ENCODE measurements at places on chromosomes 5 and 9.

- DNase-seq: no peak
Measured at GRCh38 chr5:107154593-107154992, 516.1 kb downstream of the EFNA5 start.

GRCh38 chr5:1912951-1913565, 30.3 kb upstream of the IRX4 start:
- no peak for DNase-seq

DNA sequence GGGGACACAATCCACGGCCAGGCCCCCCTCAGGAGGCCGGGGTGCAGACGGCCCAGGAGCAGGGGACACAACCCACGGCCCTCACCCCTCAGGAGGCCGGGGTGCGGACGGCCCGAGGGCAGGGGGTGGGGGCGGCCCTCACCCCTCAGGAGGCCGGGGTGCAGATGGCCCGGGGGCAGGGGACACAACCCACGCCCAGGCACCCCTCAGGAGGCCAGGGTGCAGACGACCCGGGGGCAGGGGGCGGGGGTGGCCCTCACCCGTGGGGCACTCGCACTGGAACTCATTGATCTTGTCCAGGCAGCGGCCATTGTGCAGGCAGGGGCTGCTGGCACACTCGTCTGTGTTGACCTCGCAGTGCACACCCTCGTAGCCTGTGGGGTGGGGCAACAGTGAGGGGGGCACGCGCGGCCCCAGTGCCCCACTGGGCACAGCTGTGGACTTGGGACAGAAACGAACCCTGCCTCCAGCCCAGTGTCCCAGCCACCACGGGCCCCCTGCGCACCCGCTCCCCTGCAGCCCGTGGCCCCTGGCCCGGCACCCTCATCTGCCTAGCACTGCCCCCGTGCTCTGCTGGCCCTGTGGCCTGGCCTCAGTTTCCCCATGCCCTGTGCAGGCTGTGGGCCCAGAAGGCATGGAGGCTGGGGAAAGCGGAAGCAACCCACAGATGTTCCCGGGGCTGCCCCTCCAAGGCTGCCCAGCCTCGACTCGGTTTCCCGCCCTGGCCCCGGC, 28.7 kb downstream of the NOTCH1 start:
- no peak for DNase-seq

- no peak for DNase-seq
Measured at GRCh38 chr5:137636099-137636498, 99.8 kb downstream of the KLHL3 start.

DNA sequence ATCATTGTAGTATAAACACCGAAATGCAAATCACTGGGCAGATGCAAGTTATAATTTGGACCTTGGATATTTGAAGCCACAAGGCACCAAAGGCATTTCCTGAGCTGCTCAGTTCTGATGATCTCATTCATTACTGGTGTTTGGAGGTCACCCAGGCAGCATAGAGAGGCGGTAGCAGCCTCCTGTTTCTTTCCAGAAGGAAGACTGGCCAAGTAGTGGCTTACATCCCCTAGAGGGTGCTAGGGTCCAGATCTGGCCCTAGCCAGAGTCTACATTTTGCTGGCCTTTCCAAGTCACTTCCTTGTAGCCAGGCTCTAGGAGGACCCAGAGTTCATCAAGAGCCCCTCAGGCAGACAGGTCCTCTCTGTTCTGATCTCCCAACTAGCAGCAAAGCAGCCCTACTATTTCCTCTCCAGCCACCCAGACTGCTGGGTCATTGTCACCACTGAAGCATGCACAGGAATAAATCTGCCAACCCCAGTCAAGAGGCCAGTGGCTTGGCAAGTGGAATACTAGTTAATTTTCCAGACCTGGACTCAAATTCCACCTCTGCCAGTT, 33.4 kb upstream of the TTC1 start:
- DNase-seq: no peak

DNA sequence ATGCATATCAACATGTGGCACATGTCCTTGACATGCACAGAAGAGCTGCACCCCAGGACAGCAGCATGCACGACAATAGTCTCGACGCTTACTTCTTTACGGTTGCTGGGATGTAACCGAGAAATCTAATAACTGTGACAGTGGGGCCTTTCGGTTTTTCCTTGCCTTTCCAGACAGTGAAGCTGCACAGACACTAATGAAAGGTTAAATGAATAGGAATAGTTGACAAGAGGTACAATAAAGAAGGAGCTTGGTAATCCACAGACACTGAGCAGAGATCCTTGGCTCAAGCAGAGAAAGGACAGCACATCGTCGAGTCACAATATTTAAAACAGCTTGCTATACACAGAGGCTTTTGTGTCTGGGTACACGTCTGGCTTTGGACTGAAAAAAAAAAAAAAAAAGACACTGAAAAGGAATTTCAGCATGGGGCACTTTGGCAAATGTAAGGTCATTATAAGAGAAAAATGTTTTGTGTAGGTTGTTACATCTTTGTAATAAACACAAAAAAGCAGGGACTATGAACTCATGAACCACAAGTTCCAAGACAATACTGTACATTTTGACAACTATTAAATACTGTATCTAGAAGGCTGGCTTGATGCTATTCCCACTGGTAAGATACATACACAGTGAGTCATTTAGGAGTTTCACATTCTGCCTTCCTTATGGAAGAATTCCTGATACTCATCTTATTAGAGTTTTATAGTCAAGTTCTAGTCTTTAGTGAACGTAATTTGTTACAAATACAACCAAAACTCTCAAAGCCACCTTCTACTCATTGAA, 5.6 kb downstream of the BNC2 start:
- DNase-seq: no peak

DNA sequence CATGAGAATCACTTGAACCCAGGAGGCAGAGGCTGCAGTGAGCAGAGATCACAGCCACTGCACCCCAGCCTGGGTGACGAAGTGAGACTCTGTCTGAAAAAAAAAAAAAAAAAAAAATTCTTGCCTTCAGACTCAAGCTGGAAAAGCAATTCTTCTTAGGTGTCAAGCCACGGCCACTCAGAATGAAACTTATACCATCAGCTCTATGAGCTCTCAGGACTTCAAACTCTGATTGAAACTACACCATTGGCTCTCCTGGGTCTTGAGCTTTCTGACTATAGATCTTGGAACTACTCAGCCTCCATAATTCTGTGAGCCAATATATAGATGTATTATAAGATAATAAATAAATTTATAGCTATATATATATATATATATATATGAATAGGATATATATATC, 12.9 kb upstream of the FGF10 start:
- no peak for DNase-seq

- DNase-seq: no peak
Measured at GRCh38 chr5:107310181-107310580, 360.6 kb downstream of the EFNA5 start.

GRCh38 chr5:157917491-157917890, 58.5 kb upstream of the CLINT1 start:
- no peak for DNase-seq

GRCh38 chr9:4936277-4936676, 48.8 kb upstream of the JAK2 start:
- no peak for DNase-seq

- DNase-seq: no peak
Measured at GRCh38 chr9:107749787-107750444, 260.3 kb upstream of the KLF4 start.

GRCh38 chr5:103498800-103499551, 63.6 kb downstream of the NUDT12 start:
- no peak for DNase-seq

DNA sequence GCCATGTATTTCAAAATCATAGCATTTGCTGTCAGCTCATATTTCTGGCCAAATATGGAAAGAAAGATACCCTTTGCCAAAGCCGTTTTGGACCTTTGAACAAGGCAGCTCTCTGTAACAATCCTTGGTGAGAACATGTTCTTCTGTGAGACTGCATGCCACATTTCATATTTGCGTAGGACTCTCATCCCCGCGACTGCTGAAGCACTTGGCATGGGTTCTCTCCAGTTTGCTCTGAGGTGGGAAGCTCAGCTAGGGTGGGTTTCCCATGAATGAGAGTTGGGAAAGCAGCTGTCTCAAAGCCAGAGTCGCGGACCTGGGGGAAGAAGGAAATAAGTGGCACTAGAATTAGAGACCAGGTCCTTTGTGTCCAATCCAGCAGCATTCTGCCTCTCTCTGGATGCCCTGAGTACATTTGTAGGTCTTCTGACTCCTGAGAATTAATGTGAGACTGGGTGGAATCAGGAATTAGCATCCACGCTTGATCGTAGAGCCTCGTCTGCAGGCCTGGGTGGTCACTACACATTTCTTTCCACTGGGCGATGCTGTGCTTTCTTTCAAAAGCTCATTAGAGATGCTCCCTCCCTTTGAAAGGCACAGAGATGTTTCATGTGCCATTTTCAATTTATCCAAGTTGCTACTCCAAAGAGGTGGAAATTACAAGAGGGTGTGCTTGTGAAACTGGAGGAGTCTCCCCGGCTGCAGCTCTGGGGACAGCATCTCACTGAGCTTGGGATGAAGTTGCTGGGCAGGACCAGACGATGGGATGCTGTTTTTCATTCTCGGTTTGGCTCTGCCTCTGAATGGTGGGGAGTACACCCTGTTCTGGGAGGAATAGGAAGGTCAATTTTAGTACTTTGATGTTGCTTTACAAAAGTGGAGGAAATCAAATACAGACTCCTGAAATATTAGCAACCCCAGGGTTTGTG, 197.2 kb downstream of the GADD45G start:
- DNase-seq: no peak

DNA sequence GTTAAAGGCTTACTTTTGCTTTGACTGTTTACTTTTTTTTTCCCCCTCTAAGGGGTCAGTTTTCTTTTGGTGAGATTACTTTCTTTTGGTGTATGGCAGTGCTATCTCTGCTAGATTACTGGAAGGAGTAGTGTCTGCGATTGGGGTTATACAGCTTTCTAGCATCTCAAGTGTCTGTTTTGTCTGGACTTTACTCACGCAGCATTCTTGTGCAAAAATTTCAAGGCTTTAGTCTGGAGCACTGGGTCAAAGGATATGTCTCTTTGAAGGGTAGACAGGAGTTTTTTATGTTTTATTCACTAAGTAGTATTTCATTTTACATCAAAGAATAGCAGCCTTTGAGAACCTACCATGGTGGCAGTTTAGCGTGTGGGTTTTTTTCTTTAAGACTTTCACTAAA, 52.6 kb downstream of the NDUFS4 start:
- DNase-seq: no peak

GRCh38 chr9:31776471-31776870, 608.0 kb upstream of the ACO1 start:
- no peak for DNase-seq

GRCh38 chr5:180161420-180162303, 47.3 kb downstream of the RASGEF1C start:
- no peak for DNase-seq

- DNase-seq: no peak
Measured at GRCh38 chr5:55521881-55522280, 12.9 kb downstream of the PLPP1 start.

- DNase-seq: no peak
Measured at GRCh38 chr9:120292606-120293005, 287.4 kb downstream of the CDK5RAP2 start.

GRCh38 chr5:55418994-55419968, 111.5 kb downstream of the MTREX start:
- no peak for DNase-seq

DNA sequence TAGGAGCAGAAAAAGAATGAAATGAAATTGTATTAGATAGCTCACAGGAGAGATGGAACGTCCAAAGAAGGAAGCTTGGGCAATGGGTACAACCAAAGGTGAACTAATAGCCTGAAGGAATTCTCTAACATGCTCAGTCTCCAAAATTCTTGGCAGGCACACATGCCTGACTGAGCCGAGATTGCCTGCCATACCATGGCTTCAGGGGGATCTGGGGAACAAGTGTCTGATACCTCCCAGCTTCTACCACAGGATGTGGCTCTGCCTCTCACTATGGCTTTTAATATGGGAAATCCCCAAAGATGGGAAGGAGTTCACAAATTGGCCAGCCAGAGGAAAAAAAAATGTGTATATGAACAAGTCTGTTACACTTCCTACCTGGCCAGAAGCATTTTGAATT, 3.6 kb upstream of the PALM2AKAP2 start:
- no peak for DNase-seq

DNA sequence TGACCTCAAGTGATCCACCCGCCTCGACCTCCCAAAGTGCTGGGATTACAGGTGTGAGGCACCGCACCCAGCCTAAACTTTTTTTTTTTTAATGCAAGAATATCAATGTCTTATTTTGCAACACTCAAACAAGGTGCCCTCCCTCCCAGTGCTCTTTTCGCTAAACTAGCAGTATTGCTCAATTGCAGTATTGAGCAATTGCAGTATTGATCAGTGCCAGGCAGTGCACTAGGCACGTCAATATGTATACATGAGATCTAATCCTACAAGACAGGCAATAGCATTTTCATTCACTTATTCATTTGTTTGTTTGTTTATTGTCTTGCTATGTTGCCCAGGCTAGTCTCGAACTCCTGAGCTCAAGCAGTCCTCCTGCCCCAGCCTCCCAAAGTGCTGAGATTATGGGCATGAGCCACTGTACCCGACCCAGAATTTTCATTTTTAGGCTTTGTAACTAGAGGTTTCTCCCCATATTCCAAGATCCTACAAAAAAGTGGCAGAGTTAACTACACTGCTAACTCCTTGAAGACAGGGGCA, 94.5 kb downstream of the TTLL11 start:
- DNase-seq: no peak

DNA sequence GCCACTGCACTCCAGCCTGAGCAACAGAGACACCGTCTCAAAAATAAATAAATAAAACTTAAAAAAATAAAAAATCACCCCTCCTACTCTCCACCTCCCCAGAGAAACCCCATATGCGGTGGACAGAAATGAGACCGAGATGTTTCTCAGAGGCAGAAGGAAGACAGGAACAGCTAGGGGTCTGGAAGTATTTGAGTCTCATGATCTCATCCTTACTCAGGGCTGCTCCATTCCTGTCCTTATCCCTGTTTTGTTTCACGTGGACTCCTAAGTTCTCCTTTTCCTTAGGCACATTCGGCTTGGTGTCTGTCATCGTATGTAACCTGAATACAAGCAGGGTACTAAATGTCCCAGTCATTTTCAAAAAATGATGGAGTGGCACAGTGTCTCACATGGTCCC, 76.1 kb downstream of the C9orf50 start:
- no peak for DNase-seq

- DNase-seq: no peak
Measured at GRCh38 chr5:106523852-106524251, 1146.9 kb downstream of the EFNA5 start.

DNA sequence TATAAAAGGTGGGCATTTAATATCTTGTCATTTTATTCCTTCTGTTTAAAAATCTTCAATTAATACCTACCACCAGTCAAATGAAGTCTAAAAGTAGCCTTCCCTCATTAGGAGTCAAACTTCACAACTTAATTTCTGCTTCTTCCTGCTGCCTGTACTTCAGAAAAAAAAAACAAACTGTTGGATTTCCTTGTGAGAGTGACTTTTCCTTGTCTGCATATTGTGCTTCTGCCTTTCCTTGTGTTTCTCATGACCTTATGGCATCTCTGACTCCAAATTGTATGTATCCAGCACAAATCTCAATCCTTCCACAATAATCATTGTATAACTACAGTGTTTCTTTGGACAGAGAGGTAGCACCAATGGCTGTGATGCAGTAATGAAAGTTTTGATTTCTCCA, 32.1 kb downstream of the GRAMD2B start:
- DNase-seq: no peak
